ENCODE measurements at places on chromosomes 16 and 17.
A peak's percentile ranks its signal among the peaks of the same experiment; 100 is the strongest.

- DNase-seq, result no peak
Measured at GRCh38 chr17:63644846-63645245, 22.6 kb downstream of the MAP3K3 start.

GRCh38 chr16:57775661-57776469 lies 26.4 kb downstream of the KIFC3 start:
- no peak for DNase-seq

DNA sequence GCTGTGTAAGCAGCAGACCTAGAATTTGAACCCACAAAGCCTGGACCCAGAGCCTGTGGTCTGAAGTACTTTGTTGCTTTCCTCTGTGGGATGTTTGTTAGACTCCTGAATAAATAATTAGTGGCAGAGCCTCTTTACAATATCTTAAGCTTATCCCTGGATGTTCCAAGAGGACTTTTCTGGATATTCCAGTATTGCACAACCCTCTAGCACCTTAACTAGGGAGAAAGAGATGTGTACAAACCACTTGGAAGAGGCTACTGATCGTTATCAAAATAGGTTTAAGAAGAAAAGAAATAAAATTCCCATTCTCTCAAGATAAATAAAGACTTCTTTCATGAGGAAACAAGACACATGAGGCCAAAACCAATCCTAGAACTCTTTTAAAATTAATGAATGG lies 632.4 kb downstream of the CDH11 start:
- peak; percentile 18 for DNase-seq

- DNase-seq, result peak; percentile 68
Measured at GRCh38 chr17:29180034-29180787, at the start of gene MYO18A. Gene MYO18A (minus strand): TSS chr17:29180398. CDS start chr17:29166940, 13,458 bp downstream.

GRCh38 chr17:63185420-63185819 lies 219.4 kb downstream of the TANC2 start:
- DNase-seq, result no peak

Measured in fibroblast of villous mesenchyme (primary cell).